Dermis blood vessel endothelial cell (primary cell): ENCODE measurements at places on chromosomes 1 and 21. TPM values are rescaled to one million over a fixed set of nuclear protein-coding genes. Genes with fewer than 3 reads are reported as not detected.

DNA sequence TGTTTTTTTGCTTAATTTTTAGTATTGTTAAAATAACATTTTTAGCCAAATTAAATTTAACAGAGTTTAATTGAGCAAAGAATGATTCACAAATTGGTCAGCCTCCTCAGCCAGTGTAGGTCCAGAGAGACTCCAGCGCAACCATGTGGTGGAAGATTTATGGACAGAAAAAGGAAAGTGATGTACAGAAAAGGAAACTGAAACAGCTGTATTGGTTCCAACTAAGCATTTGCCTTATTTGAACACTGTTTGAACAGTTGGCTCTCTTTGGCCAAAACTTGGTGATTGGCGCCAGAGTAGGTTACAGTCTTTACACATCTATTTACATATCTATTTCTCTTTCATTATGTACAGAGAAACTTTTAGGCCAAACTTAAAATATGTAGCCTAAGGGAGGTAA is 19.4 kb downstream of the RPS6KC1 start:
- peak; percentile 39 for DNase-seq

FMOD gene
- total RNA-seq = 11.4 and 21.2 TPM in 2 replicates

DNA sequence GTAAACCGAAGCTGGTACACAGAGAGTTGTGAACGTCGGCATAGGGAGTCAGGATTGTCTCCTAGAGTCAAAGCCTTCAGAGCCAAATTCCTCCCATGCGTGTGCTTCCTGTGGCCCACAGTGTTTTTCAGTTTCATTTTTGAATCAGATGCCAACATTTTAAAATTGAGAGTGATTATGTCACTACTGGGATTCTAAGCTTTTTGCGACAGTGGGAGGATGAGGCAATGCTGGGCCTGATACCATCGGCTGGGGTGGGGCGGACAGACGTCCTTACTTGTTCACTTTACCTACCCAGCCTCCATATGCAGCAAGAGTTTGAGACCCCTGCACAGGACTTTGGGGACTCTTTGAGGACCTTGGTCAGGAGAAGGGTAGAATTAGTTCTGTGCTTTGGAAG is 1.3 kb upstream of the KLHDC7A start:
- no peak for DNase-seq

FAM151A gene
- total RNA-seq = not detected in 2 replicates

GPR37L1 gene
- total RNA-seq = under 0.01 TPM in 1 of 2 replicates, not detected in the other

DNA sequence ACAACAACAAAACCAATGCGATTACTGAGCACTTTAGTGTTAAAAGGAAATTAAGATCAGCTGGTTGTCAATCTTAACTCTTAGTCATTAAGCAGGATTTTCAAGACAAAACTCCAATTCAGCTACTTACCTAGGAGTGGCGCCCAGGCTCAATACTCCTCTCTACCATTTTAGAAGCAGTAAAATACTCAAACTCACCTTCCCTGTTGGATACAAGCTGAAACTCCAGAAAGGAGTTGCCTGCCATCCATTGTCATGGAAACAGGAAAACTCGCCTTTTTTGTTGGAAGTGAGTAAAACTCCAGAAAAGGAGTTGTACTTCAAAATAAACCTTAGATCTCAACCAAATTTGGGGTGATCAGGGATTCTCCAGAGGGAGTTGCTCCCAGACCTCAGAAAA is 127.0 kb upstream of the F3 start:
- DNase-seq = no peak

DNA sequence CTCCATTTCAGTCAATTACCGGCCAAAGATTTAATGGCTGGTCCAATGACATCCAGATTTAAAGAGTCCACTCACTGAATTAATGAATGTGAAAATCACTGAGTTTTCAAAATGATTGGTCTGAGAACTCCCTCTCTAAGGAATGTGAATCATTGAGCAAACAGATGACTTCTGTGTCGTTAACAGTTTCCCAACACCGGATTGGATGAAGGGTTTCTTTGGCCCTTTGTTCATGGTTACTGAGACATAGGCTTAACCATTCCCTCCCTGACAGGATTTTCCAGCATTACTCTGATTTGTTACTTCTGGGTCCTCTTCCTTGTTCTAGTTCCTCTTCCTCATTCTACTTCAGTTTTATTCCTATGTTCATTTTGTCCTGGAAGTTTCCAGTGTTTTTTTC is 1.5 kb upstream of the CLDN17 start:
- DNase-seq = no peak

DNA sequence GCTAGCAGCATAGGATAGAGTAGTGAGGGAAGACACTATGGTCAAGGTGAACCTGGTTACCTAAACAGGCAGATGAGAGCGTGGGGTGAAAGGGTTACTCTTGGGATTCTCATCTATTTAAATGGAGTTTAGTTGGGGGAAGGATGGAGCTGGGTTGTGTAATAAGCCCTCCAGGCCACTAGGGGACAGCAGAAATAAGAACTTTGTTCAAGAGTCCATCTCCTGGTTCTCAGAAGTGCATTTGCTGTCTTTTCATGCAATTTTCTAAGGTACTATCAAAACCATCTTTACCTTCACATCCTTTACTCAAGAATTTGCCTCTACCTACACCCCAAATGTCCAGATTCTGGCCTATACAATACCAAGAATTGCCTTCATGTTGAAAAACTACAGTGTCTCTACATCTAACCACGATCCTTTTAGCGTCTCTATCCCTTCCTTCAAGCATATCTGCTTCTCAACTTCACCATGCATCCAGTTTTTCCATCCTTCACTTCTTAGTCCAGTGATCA is 28.0 kb downstream of the SLAMF1 start:
- DNase-seq = peak; percentile 6
